ENCODE measurements at places on chromosomes 16 and 17.

GRCh38 chr17:71237903-71238538 lies 882.8 kb upstream of the SOX9 start:
- no peak for DNase-seq

DNA sequence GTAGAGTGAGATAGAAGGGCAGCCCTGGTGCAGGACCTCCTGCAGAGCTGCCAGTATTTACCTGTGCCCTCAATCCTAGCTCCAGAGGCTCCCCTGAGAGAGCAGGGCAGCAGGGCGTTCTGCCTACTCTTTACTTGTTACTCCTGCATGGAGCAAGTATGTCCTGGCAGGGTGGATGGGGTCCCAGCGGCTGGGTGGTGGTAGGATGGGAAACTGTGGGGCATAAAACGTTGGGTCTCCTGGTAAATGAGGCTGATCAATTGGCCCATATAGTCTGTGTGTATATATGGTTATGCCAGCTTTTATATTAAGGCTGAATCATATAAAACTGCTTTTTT lies 192.0 kb downstream of the NTN1 start:
- DNase-seq: no peak

DNA sequence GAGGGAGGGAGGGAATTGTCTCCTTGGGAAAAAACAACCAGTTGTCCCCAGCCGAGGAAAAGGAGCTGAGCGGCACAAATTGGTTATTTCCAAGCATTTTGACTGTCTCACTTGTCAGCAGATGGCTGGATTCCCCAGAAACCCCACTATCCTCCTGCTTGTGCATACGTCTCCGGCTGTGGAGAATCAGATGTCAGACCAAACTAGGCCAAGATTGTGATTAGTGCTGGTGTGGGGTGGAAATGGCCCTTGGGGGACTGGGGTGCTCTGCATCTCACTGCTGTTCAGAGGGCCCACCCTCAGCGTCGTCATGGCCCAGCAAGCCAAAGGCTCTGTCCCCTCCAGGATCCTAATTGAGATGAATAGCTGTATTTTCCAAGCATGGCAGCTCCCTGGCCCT lies 131.7 kb upstream of the HSBP1 start:
- DNase-seq: no peak

- no peak for DNase-seq
These were observed 343.0 kb upstream of the ZFHX3 start for GRCh38 chr16:73390936-73391335.

DNA sequence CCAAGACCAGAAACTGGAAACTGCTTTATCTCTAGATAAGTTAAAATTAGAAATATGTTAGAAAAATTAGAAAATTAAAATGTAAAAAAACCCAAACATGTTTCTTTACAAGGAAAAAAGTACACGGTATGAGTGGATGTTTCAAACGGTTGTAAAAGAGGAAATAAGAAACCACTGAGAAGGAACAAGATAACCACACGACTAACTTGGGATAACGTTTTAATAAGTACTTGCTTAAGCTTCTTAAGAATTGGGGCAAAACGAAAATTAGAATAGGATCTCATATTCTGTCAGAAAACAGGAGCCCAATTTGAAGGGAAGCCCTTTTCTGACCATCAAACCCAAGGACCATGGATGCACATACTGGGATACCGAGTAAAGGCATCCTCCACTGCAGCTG lies 31.0 kb downstream of the MBTPS1 start:
- no peak for DNase-seq

All from H54 (cell line).